Activated CD4-positive, alpha-beta T cell treated with anti-CD3 and anti-CD28 coated beads, Interleukin-2, Interleukin-4, amounts not matched to agents 100 ng/mL and 50 ng/mL, durations not matched to agents 16 hours and 8 hours (primary cell): ENCODE measurements at places on chromosomes 1 and 21.

DNA sequence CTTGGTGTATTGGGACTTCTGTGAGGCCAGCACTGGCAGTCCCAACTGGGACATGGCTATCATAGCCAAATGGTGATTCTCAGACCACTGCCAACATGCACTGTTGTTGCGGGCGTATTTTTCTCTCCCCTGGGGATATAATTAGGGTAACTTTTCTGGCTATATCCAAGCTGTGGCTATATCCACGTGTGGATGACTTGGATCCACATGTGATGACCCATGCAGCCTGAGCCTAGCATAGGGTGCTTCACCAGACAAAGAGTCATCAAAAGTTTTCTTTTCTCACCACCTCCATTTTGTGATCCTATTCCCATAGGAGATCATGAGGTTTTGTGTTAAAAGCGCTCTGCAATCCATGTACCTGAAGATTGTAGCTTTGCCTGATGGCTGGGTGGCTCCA is 51.2 kb upstream of the CSF3R start:
- no peak for DNase-seq

- no peak for DNase-seq
Measured at GRCh38 chr1:240739754-240740153, 127.8 kb upstream of the GREM2 start.

- DNase-seq: no peak
Measured at GRCh38 chr1:99943223-99943794, 26.5 kb upstream of the SLC35A3 start.

- DNase-seq: no peak
Measured at GRCh38 chr1:21586846-21587601, 77.8 kb downstream of the ALPL start.

DNA sequence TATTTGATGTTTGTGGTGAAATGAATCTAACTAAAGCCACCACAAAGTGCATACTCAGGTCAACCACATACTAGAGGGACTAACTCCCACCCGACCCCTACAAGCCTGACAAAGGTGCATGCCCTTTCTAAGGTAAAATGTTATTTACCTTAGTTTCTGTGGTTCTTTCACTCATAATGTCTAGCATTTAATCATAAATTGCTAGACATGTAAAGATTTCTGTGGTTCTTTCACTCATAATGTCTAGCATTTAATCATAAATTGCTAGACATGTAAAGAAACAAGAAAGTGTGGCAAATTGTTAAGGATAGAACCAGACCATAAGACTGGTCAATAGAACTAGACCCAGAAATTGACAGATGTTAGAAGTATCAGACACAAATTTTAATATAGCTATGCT is 193.0 kb upstream of the PBX1 start:
- DNase-seq: no peak

DNA sequence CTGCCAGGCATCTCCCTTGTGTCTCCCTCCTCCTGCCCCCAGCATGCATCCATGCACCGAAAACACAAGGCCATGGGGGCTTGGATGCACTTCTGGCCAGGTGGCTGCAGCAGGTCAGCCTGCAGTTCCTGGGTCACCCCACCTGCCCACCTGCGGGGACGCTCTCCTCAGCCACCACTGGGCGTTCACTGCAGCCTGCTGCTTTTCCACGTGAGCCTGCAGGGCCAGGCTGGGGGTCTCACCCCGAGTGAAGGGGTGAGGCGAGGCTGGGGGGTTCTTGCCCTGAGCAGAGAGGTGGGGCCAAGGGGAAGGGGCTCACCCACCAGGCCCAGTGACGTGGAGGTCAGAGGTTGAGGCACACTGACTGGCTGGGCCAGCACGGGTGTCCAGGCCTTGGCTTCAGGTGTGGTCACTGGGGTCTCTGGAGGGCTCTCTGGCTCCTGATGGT is 64.6 kb downstream of the WNT9A start:
- no peak for DNase-seq

- no peak for DNase-seq
Measured at GRCh38 chr1:183568176-183569021, 21.9 kb downstream of the NCF2 start.
